ENCODE measurements at places on chromosomes 6 and 20.

DNA sequence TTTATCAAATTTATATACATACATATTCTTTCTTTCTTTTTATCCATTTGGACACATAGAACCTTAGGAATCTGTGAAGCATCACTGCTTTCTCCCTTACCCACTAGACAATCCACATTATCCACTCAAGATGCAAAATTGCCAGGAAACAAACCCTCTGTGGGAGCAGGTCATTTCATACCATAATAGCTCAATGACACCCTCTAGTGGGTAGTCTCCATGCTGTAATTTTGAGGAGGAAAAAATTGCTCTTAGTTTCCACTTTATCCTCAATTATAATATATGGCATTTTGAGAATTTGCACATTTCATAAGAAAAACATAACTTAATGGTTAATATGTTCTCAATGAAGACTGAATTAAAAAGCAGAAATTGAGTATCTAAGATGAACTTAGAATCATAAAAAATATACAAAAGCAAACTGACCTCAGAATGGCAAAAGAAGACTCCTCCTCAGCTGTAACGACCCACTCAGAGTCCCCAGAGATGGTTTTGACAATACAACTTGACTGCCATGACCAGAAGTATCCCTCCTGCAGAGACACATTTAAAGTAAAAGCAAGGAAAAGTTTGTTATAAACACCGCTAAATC lies 164.1 kb downstream of the FRK start:
- DNase-seq, result peak; percentile 56

DNA sequence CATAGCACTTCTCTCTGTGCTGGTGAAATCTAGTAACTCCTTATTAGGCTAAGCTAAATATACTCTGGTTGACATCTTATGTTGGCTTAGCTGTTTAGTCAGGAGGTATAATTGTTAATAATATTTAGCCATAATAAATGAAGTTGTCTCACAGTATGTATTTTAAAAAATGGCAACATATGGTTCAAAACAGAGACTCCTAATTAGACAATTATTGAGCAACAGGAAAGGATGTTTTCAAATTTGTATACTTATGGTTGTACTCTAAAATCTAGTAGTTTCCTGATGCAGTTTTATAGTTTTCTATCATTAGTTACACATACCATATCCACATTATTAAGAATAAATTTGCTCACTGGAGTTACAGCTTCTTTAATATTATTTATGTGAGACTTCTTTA lies 150.2 kb downstream of the BCKDHB start:
- DNase-seq, result no peak

DNA sequence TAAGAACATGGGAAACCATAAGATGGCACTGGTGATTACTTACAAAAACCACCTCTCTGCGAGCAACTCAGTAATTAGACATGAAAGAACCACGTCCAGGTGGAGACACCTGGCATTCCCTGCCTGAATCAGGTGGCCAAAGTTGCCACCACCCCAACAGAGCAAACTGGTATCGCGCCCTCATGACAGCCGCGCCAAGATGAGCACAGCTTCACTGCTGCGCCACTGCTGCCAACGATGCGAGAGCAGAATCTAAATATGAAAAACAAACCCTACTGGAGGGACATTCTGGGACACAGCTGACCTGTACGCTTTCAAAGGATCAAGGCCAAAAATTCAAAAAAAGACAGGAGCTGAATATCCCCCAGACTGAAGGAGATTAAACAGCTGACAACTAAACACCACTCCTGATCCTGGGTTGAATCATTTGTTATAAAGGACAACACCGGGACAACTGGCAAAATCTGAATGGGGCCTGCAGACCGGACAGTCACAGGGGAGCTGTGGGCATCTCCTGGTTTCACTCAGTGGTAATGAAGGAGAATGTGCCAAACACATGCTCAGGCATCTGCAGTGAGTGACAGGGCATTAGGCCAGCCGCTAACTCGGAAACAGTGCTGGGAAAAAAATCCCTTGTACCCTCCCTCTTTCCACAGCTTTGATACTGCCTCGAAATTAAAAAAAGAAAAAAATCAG lies 17.4 kb downstream of the CST7 start:
- no peak for DNase-seq

DNA sequence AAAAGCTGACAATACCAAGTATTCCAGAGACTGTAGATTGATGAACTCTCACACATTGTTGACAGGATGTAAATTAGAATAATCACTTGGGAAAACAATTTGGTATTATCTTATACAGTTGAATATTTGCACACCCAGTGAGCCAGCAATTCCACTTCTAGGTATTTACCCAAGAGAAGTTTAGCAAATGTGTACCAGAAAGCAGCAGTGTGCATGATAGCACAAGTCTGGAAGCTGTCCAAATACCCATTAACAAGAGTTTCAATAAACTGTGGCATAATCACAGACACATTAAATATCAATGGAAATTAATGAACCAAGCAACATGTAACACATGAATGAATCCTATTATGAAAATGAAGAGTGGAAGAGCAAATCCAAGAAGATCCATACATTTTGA lies 233.6 kb downstream of the TPBG start:
- no peak for DNase-seq

GRCh38 chr6:31178143-31179041 lies 7.9 kb upstream of the POU5F1 start:
- peak; percentile 48 for DNase-seq

GRCh38 chr6:4896401-4896800 lies 107.4 kb downstream of the RPP40 start:
- no peak for DNase-seq

- no peak for DNase-seq
Measured at GRCh38 chr6:108074057-108074358, 533 bp downstream of the OSTM1 start.
